ENCODE measurements at places on chromosomes 7 and 10.
A peak's percentile ranks its signal among the peaks of the same experiment; 100 is the strongest.

DNA sequence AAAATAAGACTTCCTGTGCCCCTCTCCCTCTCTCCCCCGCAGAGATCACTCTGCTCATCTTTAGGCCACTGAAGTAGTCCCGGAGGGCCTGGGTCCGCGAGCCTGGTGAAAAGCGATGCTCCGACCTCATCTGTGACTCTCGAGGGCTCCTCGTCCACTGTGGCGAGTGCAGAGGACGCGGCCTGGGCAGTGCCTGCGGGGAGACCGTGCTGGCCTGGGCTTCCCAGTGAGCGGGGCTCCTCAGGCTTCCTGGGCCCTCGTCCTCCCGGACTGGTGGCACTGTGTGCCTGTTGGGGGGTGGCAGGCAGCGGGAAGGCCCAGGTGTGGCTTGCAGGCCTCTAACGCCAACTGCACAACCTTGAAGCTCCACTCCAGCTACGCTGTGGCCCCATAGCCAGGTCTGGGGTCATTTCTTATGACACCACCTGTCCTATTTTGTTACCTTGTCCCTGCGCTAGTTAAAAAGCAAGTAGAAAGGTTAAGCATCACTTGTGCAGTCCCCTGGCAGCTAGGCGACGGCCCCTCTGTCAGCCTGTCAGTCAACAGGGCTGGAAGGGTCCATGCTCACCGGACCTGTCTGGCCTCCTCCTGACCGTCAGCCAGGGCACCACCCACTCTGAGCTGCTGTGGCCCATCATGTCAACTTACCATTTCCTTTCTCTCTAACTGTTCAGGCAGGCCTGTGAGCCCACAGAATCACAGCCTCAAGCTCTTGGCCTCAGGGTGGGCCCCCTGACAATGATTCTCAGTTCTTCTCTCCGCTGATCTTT lies 20.5 kb downstream of the MNX1 start:
- no peak for DNase-seq

DNA sequence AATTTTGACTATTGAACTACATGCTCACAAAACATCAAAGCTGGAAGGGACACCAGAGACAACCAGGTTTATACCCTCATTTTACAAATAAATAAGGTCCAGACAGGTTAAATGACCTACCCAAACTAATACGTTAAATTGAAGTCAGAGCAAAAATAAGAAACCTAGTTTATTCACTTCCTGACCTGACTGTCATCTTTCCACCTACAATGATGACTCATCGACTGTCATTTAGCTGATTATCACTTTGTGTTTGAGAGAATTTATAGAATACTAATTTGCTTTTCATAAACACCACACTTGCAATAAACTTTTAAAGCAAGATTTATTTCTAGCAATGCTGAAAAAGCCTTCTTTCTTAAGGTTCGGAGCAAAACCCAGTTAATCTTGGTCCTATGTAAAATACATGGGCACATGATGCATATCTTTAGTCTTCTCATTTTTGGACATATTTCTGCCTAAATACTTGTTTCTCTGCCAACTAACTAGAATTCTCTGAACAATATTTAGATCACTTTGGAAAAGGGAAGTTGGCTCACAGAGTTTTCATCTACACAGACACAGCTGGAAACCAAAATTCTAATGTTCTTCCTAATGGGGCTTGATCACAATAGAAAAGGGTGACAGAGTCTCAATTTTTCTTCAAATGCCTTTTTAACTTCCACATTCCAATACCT lies 16.7 kb upstream of the LRRN3 start:
- peak; percentile 29 for DNase-seq

GRCh38 chr7:128915841-128916642 lies 5.5 kb upstream of the KCP start:
- no peak for DNase-seq

DNA sequence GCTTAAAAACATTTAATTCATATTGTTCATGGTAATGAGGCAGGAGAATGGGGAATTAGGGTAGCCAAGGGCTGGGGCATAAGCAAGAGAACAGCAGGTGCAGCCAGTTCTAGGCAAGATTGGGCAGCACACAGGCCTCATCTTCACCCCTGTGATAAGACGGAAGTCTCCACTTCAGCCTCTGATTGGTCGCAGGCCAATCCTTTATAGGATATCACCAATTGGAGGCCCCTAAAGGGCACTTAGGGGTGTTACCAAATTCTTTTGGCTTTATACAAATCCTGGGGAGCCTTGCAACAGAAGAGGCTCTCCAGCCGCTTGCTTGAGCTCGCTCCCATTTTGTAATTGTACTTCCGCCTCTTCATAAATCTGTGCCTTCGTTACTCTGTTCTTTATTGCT lies 231.1 kb downstream of the REEP3 start:
- DNase-seq: no peak

- DNase-seq: no peak
These were observed 24.1 kb downstream of the ABRAXAS2 start for GRCh38 chr10:124825702-124826101.

GRCh38 chr7:21422751-21423150 lies 5.1 kb upstream of the SP4 start:
- peak; percentile 88 for DNase-seq

GRCh38 chr7:158239290-158239981 lies 348.2 kb downstream of the PTPRN2 start:
- peak; percentile 1 for DNase-seq

DNA sequence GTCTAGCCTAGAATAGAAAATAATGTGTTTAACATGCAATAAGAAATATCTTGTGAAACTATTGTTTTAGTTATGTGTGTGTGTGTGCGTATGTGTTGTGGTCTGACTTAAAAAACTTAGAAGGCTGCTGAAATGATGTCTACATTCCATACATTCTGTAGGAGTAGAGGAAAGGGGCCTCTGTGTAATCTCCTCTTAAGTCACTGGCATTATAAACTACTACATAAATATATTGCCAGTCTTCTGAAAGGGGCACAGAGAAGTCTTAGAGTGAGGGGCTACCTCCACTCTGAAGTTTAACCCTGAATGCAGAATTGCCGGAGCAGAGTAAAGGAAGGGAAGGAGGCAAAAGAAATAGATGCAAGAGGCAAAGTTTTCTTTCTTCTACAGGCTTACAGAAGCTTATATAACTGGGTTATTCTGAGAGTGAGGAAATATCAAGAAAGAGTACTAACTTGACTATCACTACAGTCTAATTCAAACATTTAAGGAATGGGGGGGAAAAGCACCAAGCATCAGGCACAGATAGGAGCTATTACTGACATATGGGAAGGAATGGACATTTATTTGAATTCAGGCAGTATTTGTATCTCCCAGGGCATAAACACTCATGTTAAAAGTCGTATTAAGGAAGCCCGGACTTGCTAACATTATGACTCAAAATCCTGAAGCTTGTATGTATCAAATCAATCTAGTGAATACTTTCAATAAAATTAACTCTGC lies 75.7 kb downstream of the DNAJC1 start:
- DNase-seq: no peak

DNA sequence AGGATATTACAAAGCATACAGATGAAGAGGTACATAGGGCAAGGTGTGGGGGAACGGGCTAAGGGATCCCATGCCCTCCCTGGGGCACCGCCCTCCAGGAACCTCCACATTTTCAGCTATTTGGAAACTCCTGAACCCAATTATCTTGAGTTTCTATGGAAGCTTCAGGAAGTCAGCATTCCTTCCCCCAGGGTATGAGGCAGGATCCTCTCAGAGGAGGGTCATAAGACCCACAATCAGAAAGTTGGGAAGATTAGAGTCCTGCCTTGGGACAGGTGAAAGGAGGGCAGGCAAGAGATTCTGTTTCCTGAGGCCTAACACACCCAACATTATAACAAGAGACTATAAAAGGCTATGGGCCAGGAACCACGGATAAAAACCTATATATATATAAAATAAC lies 98.0 kb downstream of the RALA start:
- DNase-seq: no peak

DNA sequence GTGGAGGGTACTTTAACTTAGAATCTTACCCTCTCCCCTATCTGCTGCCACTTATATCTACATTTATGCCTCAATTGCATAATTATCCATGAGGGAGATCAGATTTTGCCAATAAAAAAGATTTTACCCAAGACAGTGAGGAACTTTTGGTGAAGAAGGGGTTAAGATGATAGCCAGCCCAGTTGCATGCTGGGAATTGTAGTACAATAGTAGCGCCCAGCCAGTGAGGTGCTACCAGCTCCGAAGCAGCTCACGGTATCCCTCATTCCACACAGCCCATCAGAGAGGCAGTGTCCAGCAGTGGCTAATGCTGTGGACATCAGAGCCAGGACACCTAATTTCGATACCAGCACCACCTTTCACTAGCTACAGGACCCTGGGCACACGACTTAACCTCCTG lies 5.9 kb upstream of the LGI1 start:
- peak; percentile 6 for DNase-seq

DNA sequence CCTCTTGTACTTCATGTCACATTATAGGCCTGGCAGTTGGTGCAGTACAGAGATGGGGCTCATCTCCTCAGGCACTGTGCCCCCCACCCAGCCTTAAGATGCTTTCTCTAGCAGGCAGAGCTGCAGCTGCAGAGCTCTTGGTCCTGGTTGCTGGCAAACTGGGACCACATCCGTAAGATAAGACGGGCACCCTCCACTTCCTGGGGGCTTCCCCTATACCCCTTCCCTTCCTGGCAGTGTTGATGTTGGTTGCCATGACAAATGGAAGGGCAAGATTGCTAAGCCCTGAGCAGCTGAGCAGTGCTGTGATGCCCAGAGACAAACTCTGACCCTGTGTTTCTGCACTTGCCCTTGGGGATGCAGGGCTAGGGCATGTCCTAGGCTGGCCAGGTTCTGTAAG lies 103.4 kb upstream of the ANLN start:
- no peak for DNase-seq

GRCh38 chr10:49498425-49498824 lies 40.5 kb downstream of the ERCC6 start:
- no peak for DNase-seq

- DNase-seq: no peak
These were observed 437.7 kb downstream of the RPS24 start for GRCh38 chr10:78471326-78471722.

DNA sequence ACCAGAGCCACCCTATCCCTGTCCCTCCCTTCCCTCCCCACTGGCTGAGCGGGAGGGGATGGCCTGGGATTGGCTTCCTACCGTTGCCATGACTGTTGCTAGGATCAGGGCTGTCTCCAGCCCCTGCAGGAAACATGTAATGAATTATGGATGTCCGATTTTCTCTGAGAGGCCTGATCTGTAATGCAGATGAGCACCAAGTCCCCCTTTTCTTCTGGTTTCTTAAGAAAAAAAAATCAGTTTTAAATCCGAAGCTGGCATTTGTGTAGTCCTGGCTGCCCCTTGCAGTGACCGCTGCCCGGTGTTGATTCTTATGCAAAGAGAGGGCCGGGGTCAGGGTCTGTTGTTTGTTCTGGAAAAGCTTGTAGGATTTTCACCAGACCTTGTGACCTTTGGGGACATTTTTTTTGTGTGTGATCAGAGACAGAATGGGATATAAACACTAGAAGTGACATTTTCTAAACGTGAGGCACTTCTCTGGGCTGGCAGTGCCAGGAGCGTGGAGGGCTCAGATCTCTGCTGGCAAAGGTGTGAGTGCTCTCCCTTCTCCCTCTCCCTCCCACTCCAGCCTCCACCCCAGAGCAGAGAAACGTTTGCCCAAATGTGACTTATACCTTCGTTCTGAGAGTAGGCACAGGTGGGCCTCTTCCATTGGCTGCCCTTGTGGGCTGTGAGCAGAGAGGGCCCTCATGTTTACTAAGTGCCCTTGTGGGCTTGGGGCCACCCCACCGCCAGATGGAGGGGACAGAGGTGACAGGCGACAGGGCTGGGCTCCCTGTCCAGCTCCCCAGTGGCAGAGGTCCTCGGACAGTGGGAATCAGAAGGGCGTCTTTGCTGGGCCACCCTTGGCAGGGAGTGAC lies 127.5 kb downstream of the DNAJB6 start:
- DNase-seq: no peak

DNA sequence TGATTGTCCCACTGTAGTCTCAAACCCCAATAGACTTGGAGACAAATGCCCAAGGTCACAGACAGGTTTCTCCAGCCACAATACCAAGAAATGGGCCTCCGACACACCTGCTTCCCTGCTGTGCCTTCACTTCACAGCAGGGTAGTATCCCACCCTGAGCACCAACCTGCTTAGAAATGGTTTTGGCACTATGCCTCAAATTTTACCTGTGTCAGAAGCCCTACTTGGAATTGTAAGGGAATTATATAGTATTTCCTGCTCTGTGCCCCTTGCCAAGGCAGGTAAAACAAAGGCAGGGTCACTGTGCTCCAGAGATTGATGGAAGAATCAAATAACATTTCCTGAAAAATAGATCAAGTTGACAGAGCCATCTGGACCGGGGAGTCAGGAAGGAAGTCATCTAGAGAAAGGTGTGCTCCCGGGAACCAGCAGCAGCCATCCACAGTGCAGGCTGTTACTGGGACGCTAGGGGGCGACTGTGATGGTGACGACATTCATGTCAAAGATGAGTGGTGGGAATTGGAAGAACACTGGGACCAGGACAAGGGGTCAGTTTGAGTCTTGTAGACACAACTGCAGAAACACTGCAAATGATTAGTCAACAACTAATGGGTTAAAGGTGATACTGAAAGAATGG lies 117.8 kb upstream of the AKR1E2 start:
- DNase-seq: peak; percentile 17

GRCh38 chr7:35430547-35431153 lies 176.8 kb upstream of the TBX20 start:
- DNase-seq: peak; percentile 41

DNA sequence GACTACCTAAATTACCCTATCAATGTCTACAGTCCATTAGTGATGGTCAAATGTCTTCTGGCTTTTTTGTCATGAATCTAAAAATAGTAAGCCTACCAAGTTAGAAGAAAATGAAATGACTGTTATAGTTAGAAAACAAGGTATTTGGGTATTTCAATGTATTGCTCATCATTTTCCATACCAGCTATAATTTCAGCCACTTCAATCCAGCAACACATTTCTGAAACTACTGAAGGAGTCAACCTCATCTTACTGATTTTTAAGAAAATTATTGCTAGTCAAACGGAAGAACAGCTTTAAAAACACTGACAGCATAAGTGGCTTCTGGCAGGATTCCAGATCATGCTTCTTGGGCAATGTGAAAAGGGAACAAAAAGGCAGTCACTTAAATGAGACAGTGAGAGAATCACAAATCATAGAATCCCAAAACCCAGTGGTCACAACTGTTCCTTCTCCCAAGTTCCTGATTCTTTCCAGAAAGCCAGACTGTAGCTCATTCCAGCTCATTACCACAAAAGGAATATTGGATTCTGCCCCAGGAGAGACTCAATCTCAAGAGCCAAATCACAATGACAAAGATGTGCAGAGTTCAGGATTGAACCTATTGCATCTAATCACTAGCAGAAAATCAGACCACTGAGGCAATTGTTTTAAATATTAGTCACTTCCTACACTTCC lies 61.2 kb upstream of the LRRN3 start:
- no peak for DNase-seq

GRCh38 chr7:98250789-98251188 lies 1.2 kb downstream of the TECPR1 start:
- DNase-seq: no peak

Data from hematopoietic multipotent progenitor cell treated with erythropoietin and hydrocortisone succinate and interleukin-3 and kit ligand, for 8 days (in vitro differentiated cells).